Esophagus squamous epithelium (tissue), 5 donors: ENCODE measurements at places on chromosomes 2 and 18. TPM values are rescaled to one million over a fixed set of nuclear protein-coding genes. Genes with fewer than 3 reads are reported as not detected.

- H3K4me1 ChIP-seq: peaks cover 3% of the 10 kb centered on the region
- no peak overlapping the region for H3K27ac ChIP-seq
- H3K4me3 ChIP-seq: peak overlapping the region; percentile 55
These were observed 22.1 kb downstream of the ABHD3 start for GRCh38 chr18:21682371-21683051.

GRCh38 chr2:10675131-10675530 lies 14.6 kb downstream of the NOL10 start:
- H3K4me1 ChIP-seq: no peaks in the 10 kb centered on the region
- no peak overlapping the region for H3K27ac ChIP-seq
- H3K36me3 ChIP-seq: no peaks in the 10 kb centered on the region
- no peak for DNase-seq
- no peak overlapping the region for H3K4me3 ChIP-seq

Gene SLC14A1
- total RNA-seq: not detected

Gene LOXL3
- total RNA-seq: 0.48 TPM

DNA sequence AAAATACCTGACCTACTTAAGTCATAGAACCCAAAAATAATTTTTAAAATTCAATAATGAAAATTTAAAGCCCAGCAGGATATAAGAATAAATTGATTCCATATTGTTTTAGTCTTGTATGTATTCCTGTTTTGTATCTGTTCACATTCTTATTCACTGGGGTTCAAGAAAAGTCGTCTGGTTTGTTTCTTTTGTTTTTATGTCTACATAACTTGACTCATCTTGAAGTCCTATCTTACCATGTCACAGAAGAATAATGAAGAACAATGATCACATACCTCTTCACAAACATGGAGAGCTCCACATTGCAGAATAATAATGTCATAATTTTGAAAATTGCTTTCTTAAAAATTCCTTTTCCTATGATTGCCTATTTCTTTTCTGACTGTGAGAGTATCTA lies 43.4 kb upstream of the LRP1B start:
- H3K36me3 ChIP-seq: no peaks in the 10 kb centered on the region
- DNase-seq: no peak
- H3K4me3 ChIP-seq: no peak overlapping the region
- H3K4me1 ChIP-seq: no peaks in the 10 kb centered on the region
- H3K27ac ChIP-seq: no peak overlapping the region
- H3K27me3 ChIP-seq: no peaks in the 10 kb centered on the region

DNA sequence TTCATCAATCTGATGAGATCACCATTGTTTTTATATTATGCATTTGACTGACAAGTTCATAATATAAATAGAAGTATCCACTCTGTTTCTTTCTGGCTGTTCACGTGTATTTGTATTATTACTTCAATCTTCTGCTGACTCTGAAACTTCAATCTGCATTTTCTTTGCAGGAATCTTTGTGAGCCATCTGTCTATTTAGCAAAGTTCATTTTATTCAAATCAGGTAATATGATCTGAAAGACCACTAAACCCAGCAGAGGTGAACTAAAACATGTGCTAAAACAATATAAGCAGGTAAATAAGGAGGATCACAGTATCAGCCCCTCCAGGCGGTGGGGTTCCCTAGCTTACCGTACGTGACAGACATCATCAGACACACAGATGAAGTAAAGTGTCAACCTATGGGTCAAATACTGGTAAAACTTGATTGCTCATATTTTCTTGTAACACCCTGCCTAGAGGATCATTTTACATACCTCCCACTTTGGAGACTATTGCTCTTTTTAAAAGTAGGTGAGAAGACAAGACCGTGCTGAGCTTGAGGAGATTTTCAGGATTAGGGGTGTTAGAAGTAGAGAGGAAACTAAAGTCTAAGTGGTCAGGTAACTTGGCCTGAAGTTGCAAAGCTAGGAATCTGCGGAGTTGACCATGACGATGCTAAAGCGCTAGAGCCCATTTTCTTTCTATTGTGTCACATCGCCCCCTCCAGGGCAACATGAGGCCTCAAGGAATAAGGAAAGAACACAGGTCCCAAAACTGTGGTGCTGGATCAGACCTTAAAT lies 9.0 kb downstream of the DTNB start:
- peaks cover 11% of the 10 kb centered on the region for H3K4me1 ChIP-seq
- no peaks in the 10 kb centered on the region for H3K36me3 ChIP-seq
- no peak for DNase-seq
- no peaks in the 10 kb centered on the region for H3K27me3 ChIP-seq
